ENCODE measurements at places on chromosomes 7 and 10.

- no peak for DNase-seq
Measured at GRCh38 chr10:123883673-123884320, 7.8 kb downstream of the CPXM2 start.

DNA sequence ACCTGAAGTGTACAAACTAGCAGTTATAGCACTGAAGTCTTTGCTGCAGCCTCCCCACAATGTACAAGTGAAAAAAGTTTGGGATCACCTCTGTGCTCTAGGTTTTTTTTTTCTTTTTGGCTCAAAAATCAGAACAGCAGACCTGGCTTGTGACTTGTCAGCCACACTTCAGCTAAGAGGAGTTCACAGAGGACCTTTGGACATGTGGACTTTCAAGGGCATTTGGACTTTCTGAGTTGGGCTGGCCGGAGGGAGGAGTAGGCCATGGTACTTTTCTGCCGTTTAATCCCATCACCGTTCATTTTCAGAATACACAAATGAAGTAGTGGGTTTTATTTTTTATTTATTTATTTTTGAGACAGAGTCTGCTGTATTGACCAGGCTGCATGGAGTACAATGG, 21.9 kb upstream of the ACSL5 start:
- no peak for DNase-seq

DNA sequence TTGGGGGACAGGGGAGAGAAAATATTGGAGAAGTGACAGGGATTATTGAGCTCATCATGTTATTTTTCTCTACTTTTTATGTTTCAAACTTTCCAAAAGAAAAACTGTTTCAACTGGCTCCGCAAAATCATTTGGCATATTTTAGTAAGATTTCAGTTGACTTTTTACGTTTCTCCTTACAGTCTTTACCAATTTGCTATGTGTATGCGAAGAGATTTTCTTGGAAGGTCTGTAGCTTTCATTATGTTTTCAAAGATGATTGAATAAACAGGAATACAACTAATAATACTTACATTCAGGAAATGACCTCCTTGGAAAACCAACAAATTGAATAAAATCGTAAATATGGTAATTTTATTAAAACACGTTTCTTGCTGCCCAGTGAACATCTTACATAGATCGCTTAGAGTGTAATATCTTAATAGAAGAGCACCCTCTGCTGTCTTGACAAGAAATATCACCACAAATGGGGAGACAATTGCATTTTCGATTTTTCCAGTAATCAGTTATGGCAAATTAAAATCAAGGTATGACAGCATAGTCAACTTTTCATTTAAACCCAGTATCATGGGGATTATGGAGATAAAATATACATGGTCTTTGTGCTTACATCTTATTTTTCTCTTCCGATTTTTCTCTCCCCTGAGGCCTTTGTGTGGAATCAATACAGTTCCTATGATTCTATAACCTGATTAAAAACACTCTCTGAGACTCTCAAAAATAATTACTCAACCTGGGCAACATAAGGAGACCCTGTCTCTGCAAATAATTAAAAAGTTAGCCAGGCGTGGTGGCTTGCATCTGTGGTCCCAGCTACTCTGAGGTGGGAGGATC, 43.1 kb downstream of the MBL2 start:
- DNase-seq: peak; percentile 4

- DNase-seq: no peak
Measured at GRCh38 chr7:55235115-55235514, 130.0 kb upstream of the LANCL2 start.

DNA sequence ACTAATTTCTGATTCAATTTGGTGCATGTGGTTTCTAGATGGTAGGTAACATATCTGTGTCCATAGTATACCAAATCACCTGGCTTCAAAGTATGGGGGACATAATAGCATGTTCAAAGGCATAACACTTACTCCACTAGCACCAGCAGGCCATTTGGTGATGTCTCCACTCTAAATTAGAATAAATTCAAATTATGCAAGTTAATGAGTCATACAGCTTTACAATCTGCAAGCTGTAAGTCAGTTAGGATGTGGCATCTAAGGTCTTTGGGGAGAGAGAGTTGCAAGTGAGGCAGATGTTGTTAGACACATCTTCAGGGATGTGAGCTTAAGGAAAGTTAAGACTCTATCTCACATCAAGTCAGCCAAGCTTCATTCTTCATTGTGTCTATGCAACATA, 506.4 kb upstream of the GRM3 start:
- no peak for DNase-seq
